Thymus (tissue), 14 donors: ENCODE measurements at places on chromosomes 6 and 20.
A peak's percentile ranks its signal among the peaks of the same experiment; 100 is the strongest.

DNA sequence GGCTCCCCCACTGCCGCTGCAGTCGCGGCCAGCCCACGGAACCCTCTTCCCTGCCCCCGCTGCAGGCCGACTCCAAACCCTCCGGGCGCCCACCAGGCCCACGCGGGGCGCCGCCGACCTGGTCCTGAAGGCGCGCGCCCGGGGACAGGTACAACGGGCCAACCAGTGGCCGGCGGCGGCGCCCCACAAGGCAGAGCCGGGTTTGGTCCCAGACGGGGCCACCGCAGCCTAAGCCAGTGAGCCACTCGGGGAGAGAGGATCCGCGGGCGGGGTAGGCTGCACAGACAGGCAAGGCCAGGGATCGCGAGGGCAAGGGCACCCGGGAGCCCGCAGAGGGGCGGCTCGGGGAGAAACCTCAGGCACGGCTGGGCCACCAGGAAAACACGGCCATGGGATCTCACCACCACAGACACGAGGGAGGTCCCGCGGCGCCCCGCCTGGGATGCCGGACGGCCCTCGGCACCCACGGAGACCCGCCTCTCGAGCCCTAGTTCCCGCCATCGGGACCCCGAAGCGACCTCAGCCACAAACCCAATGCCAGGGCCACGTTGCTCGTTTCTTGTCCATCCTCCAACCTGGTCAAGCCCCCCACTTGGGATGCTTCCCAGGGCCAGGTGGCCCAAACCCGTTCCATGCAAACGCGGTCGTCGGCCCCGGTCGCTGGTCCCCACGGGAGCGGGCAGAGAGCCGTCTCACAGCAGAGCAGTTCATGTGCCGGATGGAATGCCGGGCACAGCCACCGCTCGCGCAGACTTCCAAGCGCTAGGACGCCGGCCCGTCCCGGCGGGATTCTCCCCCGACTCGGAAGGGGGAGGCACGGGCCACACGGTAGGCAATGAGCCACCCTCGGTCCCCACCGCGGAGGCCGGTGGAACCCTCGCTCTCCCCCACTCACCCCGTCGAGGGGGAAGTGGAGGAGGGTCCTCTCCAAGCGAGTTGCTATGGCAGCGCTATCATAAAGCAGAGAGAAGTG, 1956.6 kb upstream of the DEFB115 start:
- no peak for DNase-seq

DNA sequence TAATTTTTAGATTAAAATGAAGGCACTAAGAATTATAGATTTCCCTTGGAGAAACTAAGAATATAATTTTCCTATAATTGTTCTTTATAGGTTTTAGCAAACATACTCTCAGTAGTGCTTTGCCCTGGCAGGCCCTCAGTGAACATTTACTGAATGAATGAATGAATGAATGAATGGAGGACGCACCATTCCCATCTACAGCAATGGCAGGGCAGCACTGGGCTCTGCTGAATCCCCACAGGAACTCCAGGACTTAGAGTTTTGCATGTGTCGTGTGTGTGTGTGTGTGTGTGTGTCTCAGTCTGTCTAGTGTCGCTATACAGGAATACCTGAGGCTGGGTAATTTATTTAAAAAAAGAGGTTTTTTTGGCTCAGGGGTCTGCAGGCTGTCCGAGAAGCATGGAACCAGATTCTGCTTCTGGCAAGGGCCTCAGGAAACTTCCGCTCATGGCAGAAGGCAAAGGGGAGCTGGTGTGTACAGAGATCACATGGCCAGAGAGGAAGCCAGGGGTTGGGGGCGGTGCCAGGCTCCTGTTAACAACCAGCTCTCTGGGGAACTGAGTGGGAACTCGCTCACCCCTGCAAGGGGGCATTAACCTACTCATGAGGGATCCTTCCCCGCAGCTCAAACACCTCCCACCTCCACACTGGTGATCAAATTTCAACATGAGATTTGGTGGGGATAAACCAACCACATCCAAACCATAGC, 20.1 kb downstream of the RNASET2 start:
- no peak for DNase-seq

GRCh38 chr20:57280221-57280620, 13.8 kb upstream of the BMP7 start:
- no peak for DNase-seq

- peak; percentile 32 for DNase-seq
Measured at GRCh38 chr6:132483779-132484679, 28.9 kb downstream of the STX7 start.

GRCh38 chr20:31764641-31765305, 25.7 kb downstream of the TPX2 start:
- no peak for DNase-seq

DNA sequence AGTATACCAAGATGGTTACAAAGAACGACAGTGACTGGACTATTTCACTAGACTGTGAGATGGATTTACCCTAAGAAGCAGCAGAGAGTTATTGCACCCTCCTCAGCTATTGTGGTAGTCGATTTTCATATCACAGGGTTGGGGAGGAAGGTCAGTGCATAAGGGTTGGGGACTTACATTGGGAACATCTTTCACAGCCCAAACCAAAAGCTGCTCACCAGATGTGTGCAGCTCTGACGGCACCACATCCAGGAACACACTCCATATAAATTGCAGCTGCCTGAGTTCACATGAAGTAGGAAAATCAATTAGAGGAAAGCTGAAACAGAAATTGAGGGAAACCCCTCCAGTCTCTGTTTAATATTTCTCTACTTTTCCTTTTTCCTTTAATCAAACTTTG, 470.5 kb upstream of the NRSN1 start:
- DNase-seq = no peak

- DNase-seq = no peak
Measured at GRCh38 chr6:24325978-24326377, 31.9 kb downstream of the DCDC2 start.

- DNase-seq = no peak
Measured at GRCh38 chr20:3669710-3670367, 6.6 kb upstream of the GFRA4 start.

DNA sequence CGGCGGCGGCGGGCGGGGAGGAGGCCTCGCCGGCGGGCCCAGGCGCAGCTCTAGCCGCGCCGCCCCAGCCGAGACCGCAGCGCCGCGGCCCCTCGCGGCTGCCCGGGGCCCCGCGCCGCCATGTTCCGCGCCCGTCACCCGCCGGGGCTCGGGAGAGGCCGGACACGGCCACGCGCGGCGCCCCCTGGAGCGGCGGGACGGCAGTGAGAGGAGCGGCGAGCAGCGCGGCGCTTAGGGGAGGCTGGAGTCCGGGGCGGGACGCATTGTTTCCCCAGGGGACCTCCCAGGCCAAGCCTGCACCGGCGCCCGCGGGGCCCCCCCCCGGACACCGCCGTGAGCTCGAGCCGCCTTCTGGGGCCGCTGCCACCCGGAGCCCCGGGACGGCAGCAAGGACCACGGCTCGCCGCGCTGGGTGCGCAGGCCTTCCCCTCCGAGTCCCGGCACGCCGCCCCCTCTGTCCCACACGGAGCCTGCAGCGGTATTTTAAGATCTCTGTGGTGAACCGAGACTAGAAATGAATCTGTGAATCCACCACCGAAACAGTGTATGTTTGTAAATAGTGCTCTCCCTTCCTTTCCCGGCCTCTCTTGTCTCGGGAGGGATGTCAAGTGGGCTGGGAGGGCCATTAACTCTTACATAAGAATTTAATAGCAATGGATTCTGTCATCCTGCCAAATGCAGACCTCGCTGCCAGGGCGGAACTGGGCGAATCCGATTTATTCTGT, 424 bp upstream of the KIF13A start:
- DNase-seq = no peak

GRCh38 chr20:51750770-51751388, 17.3 kb downstream of the ATP9A start:
- no peak for DNase-seq

GRCh38 chr20:43751167-43752050, 24.6 kb upstream of the GTSF1L start:
- DNase-seq = no peak

DNA sequence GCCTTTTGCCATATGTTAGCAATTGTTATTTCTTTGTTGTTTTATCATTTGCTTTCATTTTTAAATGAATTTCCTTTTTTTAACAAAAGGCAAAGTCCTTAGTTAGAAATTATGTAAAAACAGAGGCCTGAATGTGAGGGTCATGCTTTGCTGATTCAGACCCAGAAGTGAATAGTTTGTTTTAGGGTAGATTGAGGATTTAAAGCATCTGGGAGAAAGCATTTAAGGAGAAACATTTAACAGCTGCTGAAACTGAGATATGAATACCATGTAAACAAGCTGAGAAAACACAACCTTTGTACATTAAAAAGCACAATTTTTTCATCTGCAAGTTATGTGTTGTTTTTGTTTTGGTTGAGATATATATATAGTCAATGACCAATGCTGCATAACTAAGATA, 8.0 kb downstream of the HTR1B start:
- DNase-seq = no peak

- no peak for DNase-seq
Measured at GRCh38 chr6:113432521-113433334, 424.4 kb upstream of the MARCKS start.

DNA sequence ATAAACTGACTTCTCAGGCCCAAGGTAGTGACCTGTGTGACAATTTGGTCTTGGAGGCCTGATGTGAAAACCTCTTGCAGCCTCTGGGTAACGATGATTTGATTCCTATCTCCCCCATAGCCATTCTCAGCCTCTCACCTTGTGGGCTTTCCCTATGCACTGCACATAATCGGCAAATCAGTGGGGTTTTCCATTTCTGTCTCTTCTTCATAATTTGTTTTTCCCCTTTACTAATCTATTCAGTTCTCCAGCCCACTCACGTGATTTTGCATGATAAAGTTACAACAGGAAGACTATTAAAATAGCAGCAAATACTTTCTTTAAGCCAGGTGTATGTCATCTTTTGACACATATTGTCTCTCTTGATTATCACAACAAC, 893.7 kb downstream of the TFAP2A start:
- DNase-seq = no peak

- no peak for DNase-seq
Measured at GRCh38 chr6:150324044-150324443, 44.8 kb upstream of the IYD start.

- no peak for DNase-seq
Measured at GRCh38 chr20:38579921-38580320, 1.1 kb upstream of the ADIG start.

DNA sequence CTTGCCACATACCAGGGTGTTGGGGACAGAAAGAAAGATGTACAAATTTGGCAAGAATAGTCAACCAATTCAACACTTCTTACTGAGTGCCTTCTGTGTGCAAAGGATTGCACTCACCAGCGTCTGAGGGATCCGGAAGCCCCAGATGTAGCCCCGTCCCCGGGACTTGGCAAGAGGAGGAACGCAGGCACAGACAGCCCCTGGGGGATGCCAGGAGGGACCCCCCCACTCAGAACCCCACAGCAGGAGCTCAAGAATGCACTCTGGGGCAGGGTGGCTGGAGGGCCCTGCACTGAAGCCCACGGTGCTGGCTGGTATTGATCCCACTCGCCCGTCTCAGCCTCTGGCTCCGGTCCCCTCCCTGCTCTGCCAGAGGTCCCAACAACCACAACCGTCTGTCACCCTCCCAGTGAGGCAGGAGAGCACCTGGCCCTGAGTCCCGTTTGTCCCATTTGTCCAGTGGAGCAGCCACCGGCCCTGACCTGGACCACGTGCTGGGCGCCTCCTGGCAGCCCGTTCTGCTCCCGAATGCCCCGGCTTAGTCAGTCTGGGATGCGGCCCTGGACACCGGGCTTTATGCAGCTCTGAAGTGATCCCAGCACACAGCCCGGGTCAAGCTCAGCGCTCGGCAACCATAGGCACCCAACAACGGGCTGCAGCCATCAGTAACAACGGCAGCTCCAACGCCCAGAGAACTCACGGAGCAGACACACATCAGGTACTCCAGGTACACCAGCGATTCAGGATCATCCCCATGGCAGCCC, 128.7 kb downstream of the DLL1 start:
- DNase-seq = no peak

- no peak for DNase-seq
Measured at GRCh38 chr6:20118892-20119291, 93.4 kb downstream of the MBOAT1 start.

DNA sequence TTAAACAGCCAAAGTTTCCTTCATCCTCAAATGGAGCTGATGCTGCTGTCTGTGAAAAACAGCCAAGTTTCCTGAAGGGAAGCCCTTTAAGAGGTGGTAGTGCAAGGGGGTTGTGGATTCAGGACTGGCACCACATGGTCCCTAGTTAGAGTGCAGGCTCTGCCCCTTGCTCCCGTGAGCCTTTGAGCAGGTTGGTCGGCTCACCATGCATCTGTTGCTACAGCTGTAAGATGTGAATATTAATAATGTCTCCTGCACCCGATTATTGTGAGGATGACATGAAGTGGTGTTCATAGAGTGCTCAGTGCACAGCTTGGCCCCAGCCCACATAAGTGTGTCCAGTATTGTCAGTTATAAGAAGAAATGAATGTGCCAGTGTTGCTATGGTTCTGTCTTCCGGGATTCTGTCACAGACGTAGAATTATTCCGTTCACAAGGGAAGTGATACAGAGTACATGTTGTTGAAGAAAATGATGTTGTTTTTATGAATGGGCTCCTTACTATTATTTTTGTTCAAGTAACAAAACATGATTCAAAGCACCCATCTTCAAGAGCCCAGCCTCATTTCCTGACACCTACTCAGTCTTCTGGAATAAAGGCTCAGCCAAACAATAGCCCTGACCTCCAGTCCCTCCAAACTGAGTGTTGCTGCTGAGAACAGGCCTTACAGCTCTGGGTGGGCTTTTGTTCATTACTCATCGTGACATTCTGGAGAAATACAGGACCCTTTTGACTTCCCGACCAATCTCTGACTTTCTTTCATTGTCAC, 2.9 kb upstream of the PKIG start:
- DNase-seq = no peak

GRCh38 chr6:148954934-148955333, 208.1 kb downstream of the UST start:
- DNase-seq = no peak

DNA sequence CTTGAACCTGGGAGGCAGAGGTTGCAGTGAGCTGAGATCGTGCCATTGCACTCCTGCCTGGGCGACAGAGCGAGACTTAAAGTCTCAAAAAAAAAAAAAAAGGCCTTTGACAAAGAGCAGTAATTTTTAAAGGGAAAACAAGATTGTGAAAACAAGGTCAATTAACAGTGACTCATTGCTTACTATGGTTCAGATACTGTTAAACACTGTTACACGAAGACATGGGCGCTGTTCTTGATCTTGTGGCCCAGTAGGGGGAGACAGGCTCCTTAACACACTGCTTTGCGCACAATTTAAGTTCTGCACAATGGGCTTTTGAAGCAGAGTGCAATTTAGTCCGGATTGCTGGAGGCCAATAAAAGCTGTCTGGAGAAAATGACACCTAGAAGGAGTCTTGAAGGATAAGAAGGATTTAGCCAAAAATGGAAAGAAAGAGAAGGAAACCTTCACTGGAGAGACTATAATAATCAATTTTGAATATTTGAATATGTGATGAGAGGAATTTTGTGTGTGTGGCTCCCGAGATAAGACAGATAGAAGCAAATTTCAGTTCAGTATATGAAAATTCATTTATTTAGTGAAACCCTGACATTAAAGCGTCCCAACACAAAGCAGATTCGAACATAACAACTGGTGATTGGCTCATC, 6.0 kb upstream of the LATS1 start:
- peak; percentile 34 for DNase-seq
